ENCODE measurements at places on chromosomes 11 and 22. TPM values are rescaled to one million over a fixed set of nuclear protein-coding genes. Genes with fewer than 3 reads are reported as not detected.

The ART1 gene
- total RNA-seq, result not detected

The OR8B12 gene
- total RNA-seq, result not detected

The TIGD3 gene
- 0.88 TPM for total RNA-seq

The RTCB gene
- total RNA-seq, result 212 TPM

The KCNC1 gene
- total RNA-seq, result 0.11 TPM

The CADM1 gene
- total RNA-seq, result 62.4 TPM

The SLN gene
- not detected for total RNA-seq

The OR6A2 gene
- total RNA-seq, result 0.05 TPM

The OR52I1 gene
- not detected for total RNA-seq

The ANKK1 gene
- not detected for total RNA-seq

The SLC17A6 gene
- total RNA-seq, result not detected

The APOBEC3B gene
- total RNA-seq, result 4.3 TPM

GRCh38 chr11:132589791-132590190, 942.5 kb downstream of the OPCML start:
- no peak for DNase-seq

DNA sequence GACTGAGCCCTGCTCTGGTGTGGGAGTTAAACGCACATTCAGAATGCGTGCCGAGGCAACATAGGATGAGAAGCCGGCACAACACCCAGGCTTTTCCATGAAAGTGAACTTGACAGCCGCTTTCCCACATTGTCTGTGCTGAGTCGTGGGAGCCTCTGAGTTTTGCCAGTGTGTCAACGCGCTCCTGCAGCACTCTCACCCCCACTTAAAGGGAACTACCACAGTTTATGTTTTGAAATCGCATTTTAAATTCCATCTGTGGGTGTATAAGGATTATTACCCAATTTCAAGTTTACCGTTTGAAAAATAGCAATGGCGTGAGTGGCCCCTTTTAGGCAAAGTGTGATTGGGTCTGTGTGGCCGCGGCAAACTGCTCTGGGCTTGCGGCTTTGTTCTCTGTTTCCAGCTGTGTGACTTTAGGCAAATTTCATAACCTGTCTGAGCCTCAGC, 81.5 kb downstream of the FBLN1 start:
- no peak for DNase-seq

DNA sequence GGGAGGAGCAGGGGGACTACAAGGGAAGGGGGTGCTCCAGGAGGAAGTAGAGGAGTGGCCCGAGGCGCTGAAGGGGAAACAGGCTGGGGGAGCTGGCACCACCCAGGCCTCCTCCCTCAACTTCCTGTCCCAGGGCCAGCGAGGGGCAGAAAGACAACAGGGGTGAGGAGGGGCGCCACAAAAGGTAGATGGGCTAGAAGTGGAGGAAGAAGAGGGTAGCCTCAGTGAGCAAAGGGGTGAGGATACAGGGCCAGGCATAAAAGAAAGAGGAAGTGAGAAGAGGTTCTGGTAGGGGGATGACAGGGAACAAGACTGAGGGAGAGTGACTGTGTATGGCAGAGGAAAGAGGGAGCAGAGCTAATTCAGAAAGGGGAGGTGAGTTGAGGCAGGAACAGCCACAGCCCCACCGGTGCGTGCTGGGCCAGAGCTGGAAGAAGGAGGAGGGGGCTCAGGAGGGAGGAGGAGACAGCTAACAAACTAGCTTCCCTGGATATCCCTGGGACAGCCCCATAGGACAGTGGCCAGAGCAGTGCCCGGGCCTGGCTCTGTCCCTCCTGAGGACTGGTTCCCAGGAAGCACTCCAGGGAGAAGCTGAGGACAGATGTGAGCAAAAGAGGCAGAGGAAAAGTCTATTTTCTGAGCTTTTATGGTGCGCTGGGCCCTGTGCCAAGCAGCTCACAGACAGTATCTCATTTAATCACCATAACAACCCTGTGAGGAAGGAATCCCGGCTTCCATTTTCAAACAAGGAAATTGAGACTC, 8.5 kb downstream of the DCHS1 start:
- no peak for DNase-seq

GRCh38 chr22:47558828-47559700, 796.6 kb downstream of the TBC1D22A start:
- no peak for DNase-seq

DNA sequence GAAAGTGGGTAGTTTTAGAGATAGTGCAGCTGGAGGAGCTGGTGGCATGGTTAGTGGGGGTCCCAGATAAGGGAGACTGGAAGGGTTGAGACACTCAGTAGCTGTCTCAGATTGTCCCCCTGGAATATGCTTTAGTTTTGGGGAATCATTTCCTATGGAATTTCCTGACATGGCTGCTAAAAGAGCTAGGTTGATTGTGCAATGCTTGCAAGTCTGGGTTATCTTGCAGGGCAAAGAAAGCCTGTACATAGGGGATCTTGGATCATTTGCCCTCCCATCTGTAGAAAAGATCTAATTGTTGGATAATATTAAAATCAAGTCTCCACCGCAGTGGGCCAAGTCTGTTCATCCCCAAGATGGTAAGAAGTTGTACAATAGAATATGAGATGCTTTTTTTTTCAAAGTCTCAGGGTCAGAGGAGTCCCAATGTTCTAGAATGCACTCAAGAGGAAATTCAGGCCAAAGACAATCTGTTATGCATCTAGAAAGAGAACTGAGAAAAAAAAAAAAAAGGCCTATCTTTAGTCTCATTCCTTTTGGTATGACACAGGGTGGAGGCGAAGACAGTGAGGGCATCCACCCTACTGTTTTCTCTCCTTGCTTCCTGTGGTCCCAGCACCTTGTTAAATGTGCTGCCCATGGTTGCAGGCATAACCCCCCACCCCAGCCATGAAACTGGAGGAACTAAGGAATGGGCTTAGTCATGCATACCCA, 20.2 kb downstream of the MS4A6E start:
- no peak for DNase-seq

GRCh38 chr11:19846654-19847305, 134.1 kb downstream of the NAV2 start:
- DNase-seq, result no peak

- DNase-seq, result no peak
These were observed 6.8 kb upstream of the NEU3 start for GRCh38 chr11:74981888-74982287.

DNA sequence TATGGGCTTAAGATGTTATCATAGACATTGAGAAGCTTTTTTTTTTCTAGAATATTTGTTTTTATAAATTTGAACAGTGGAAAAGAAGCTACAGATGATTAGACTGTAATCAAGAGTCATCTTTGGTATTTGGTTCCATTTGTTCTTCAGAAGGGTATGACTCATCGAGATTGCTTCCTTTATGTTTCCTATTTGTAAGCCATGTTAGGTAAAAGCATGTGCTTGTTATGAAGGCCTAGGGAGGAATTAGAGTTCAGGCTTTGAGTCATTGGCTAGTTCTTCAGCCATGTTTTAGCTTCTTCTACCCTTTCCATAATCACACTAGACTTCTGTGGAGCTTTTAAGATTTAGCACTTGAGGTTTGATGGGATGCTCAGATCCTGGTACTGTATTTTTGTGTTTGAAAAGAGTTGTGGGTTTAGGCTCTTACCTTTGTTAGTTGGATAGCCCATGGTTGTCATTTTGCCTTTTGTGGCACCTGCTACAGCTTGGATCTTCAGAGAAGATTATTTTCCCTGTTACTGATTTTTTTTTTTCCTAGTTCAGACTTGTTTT, 44.3 kb downstream of the POLD3 start:
- DNase-seq, result peak; percentile 22

DNA sequence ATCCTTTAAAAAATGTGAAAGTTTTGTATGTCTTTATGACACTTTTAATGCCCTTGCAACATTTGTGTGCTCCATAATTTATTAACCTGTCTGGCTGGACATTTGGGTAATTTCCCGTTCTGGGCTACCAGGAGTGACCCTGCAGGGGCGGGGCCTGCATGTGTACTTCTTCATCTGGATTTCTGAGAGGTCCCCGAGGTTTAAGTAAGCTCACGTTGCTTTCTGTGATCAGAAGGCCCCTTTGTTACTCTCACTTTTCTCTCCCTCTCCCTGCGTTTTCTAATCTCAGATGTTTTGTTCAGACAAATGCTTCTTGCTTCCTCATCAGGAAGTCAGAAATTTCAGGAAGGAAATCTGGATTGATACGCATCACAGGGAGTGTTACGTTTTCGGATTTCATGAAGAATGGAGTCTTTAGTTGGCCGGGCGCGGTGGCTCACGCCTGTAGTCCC, 78.9 kb upstream of the CRYBB3 start:
- DNase-seq, result no peak

GRCh38 chr11:67270256-67271204, 4.3 kb downstream of the GRK2 start:
- no peak for DNase-seq

GRCh38 chr22:24576778-24577177, 16.1 kb downstream of the LRRC75B start:
- no peak for DNase-seq

DNA sequence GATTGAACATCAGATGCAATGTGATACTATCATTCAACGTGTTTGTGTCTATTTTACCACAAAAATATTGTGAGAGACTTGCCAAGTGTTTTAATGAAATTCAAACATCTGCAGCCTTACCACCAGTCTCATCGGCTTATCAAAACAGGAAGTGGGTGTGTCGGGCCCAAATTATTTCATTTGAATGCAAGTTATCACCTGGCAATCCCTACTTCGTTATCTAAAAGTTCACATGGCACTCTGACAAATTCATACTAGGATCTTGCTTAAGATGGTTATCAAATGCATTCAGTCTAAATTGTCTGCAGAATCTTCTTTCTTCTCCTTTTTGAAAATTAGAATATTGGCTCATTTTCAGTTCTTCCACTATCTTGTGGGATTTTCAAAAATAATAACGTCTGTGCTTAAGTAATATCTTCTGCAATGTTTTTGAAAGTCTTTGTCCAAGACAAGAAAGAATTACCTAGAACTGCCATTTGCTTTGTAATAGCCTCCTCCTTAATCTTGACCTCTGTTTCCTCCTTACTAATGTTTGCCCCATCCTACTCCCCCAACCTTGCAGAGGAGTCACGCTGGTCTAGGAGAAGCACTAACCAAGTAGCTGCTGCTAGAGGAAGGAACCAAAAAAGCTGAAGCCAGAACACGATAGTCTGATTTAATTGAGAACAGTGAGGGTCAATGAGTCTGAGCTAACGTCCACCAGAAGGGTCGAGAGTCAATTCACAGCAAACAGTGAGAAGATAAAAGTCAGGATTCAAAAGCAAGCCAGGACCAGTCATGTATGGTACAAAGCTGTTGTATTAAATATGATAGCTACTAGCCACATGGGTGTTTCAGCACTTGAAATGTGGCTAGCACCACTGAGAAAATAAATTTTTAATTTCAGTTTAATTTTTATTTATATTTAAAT, 10.2 kb upstream of the BIRC3 start:
- DNase-seq, result no peak

- DNase-seq, result peak; percentile 88
These were observed 5.9 kb downstream of the TREH start for GRCh38 chr11:118673361-118674081.

GRCh38 chr11:16052750-16053149, 303.6 kb downstream of the SOX6 start:
- no peak for DNase-seq

DNA sequence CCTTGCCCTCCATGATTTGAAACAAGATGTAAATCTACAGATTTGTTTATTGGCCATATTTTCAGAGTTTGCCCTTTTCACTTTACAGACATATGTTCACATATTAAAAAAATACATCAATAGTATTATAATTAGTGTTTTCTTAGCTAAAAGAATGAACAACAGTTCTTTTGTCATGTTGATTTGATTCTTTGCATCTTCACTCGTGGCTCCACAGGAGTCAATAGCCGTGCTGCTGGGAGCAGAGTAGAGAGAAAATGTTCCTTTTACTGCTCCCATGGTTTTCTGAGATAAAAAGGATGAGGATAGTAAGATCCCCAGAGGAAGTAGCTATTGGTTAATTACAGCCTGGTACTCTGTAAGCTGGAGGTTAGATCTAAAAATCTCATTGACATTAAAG, 151.2 kb downstream of the PGR start:
- no peak for DNase-seq

- DNase-seq, result no peak
These were observed 63.8 kb upstream of the THY1 start for GRCh38 chr11:119486691-119487259.

DNA sequence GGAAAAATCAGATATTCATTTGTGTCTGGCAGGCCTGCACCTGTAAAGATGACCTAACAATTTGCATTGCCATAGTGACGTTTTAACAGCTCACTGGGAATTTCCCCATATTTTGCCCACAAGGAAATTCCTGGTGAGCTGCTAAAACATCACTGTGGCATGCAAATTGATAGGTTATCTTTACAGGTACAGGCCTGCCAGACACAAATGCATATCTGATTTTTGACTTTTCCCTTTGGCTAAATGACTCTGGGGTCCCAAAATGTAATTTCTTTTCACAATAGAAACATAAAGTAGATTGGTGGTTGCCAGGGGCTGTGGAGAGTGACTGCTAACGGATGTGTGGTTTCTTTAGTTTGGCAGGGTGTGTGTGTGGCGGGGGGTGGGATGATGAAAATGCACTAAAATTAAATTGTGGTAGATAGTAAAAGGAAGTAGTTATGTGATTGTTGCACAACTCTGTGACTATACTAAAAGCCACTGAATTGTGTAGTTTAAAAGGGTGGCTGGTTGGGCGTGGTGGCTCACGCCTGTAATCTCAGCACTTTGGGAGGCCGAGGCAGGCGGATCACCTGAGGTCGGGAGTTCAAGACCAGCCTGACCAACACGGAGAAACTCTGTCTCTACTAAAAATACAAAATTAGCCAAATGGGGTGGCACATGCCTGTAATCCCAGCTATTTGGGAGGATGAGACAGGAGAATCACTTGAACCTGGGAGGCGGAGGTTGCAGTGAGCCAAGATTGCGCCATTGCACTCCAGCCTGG, 18.5 kb upstream of the FEZ1 start:
- no peak for DNase-seq

DNA sequence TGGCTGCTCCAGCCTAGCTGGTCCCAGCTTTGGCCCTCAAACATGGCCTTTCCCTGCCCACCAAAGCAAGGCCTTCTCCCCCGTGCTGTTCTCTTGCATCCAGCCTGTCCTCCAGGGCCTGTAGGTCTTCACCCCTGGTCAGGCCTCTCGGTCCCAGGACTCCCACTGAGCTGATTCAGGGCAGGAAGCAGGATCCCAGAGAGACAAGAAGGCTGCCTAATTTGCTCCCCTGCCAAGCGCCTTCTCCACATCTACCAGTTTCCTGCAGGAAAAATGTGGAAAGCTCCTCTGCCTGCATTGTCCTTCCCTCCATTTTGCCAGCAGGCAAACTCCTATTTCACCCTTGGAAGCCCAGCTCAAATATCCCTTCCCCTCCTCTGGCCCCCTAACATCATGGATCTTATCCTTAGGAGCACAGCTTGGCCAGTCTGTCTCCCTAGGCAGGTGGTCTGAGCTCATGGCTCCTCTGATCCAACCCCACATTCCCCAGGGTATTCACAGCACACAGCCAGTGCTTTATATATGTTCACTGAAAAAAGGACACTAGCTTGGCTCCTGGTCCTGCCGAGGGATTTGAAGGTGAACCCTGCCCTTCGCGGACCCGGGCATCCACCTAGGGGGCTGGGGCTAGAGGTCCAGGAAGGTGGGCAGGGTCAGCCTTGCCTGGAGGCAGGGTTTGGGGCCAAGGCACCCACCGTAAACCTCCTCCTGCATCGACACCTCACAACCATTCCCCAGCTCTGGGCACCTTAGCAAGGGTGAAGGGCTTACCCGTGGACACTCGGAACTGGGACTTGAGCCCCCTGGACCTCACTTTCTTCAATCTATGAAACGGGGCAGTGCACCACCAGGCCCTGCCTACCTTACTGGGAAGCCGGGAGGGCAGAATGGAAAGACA, 968 bp downstream of the RHBDD3 start:
- peak; percentile 15 for DNase-seq

- DNase-seq, result no peak
These were observed 206.8 kb upstream of the CADM1 start for GRCh38 chr11:115710980-115711379.

- no peak for DNase-seq
These were observed 63.7 kb downstream of the DSCAML1 start for GRCh38 chr11:117733316-117733715.
